ENCODE measurements at places on chromosomes 5 and 9.
A peak's percentile ranks its signal among the peaks of the same experiment; 100 is the strongest.

DNA sequence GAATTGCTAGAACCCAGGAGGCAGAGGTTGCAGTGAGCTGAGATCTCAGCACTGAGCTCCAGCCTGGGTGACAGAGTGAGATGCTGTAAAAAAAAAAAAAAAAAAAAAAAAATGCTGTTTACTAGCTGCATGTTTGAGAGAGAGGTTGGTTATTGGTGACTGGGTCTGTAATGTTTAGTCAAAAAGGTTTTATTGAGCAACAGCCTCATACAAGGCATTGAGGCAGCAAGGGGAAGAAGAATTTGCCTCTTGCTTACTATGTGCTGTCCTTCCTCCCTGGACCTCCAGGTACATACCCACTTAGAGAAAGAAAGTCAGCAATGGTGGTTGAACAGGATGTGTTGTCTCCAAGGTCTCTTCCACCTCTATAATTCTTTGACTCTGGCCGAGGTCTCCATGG, 140.7 kb upstream of the SPRY4 start:
- no peak for DNase-seq

DNA sequence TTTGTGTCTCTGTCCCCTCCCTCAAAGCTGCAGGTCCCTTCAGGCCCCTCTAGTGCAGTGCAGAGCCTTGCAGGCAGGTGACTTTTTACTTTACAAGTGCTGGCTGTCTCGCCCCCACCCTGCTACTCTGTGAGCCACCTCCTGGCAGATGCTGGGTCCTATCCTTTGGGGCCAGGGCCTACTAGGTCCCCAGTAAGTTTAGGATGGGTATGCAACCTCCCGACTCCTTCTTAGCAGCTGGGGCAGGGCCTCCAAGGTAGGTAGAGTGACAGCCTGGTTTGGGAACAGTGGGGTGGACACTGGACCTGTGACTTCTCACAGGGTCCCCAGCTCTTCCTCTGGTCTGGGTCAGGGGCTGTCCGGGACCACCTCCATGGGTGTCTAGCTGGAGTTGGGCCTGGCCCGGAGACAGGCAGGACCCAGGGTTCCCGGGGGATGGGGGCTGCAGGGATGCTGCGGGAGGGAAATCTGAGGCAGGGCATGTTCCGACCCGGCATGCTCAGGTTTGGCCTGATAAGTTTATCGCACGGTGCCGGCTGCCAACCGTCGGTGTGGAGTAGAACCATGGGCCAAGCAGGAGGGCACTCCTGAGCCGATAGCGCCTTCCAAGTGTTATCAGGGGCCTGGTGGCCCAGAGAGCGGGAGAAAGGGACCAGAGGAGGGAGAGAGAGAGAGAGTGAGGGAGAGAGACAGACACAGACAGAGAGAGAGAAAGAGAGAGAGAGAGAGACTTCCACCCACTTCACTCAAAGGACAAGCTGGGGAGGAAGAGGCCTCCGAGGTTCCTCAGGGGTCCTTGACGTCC, 20.5 kb downstream of the GFI1B start:
- no peak for DNase-seq

DNA sequence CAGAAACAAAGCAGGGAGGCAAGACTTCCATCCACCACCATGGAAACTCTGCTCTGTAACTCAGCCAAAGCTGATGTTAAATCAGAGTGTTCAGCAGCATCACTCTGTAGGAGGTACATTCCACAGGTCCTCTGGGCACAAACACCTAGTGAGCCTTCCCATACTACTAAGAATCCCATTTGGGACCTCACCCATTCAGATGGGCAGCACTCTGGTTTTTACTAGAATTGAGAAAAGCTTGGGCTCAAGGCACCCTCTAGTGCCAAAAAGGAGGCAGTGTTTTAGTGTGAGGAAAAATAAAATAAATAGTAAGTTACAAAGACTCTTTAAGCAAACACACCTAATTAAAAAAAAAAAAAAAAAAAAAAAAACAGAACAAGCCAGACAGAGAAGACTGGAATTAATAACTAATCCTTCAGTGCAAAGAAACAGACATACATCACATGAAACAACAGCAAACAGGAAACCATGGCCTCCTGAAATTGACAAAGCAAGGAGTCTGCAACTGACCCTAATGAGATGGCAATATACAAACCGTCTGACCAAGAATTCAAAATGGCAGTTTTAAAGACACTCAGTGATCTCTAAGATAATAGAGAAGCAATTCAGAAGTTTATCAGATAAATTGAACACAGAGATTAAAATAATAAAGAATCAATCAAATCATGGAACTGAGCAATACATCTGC, 159.5 kb downstream of the GNA14 start:
- no peak for DNase-seq

DNA sequence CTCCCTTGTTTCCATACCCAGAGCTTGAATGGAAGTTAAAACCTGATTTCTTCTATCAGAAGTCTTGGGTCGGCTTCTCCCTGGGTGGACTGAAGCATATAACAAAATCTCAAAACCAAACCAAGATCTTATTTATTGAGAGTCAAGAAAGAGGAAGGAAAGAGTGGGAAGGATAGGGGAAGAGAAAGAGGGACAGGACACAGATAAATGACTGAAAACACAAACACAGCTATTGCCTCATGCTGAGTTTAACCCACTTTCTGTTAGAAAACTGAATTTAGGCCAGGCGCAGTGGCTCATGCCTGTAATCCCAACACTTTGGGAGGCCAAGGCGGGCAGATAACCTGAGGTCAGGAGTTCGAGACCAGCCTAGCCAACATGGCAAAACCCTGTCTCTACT, 92.9 kb downstream of the PALM2AKAP2 start:
- no peak for DNase-seq

- peak; percentile 4 for DNase-seq
These were observed at the start of gene PRDM9 for GRCh38 chr5:23507278-23507685. Gene PRDM9, plus strand, starts transcription at chr5:23507609. Its CDS starts 1,425 bp downstream, at chr5:23509034.

DNA sequence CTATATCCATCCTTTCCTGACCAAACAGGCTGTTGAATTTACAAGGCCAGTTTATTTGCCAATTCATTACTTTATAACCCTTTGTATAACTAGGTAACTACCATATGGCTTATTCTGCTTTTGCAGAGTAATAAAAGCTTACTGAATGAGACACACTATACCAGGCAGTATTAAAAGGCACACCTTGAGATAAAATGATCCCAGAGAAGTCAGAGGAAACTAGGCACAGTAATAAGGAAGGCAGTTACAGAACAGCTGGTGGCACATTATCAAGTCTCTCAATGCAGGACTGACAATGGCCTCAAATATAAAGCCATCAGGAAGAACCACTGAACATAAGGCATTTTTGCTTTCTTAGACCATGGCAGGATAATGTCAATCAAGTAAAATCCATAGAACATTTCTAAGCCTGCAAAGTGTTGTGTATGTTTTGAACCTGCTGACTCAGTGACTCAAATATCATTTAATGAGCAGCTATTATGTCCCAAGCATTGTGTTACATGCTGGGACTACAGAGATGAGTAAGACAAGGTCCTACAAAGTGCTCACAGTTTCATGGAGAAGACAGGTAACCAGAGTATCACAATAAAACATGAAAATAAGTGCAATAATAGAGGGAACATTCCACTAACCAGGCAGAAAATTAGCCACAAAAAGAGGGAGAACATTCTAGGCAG, 52.5 kb downstream of the OXCT1 start:
- DNase-seq = no peak

GRCh38 chr9:86807367-86807976, 139.8 kb downstream of the GAS1 start:
- no peak for DNase-seq

GRCh38 chr5:172342918-172343317, 59.4 kb upstream of the UBTD2 start:
- no peak for DNase-seq

- no peak for DNase-seq
These were observed 505.6 kb downstream of the IRX1 start for GRCh38 chr5:4101189-4101588.

GRCh38 chr5:127111112-127111511, 37.8 kb upstream of the C5orf63 start:
- DNase-seq = no peak

DNA sequence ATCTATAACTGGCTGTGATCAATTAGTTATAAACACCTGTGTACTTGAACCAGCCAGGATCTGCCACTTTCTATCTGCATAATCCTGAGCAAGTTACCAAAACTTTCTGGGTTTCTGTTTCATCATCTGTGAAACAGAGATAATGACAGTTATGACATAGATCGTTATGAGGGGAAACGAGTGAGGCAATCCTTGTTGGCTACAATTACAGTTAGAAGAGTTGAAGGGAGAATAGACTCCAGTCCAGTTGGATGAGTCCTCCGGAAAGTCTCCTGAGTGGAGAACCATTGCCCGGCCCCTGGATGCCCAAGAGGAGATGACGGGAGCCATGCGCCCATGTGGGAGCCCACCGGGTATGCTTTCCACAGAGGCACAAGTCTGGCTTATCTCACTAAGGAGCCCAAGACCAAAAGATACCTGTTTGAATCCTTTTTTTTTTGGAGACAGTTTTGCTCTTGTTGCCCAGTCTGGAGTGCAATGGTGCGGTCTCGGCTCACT, 4.5 kb downstream of the PDE6A start:
- DNase-seq = no peak

GRCh38 chr9:76321195-76321828, 72.9 kb downstream of the RFK start:
- DNase-seq = no peak

- DNase-seq = no peak
These were observed 359.5 kb downstream of the CETN3 start for GRCh38 chr5:90050103-90050502.

GRCh38 chr5:151079838-151080612, 809 bp downstream of the TNIP1 start:
- no peak for DNase-seq

- DNase-seq = no peak
These were observed 55.2 kb downstream of the TRIP13 start for GRCh38 chr5:947626-948471.

GRCh38 chr5:144028636-144029035, 141.8 kb downstream of the YIPF5 start:
- DNase-seq = no peak

DNA sequence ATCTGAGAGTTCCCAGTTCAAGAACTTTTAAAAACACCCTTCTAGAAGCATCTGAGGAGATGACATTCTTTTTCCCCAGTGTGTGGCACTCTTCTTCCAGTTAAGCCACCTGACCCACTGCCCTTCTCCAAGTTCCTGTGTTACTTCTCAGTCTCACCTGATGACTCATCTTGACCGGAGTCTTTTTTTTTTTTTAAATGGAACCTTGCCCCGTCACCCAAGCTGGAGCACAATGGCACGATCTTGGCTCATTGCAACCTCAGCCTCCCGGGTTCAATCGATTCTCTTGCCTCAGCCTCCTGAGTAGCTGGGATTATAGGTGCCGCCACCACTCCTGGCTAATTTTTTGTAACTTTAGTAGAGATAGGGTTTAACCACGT, 224.1 kb upstream of the DAB2 start:
- no peak for DNase-seq
